ENCODE measurements at places on chromosomes 6 and 20. TPM values are rescaled to one million over a fixed set of nuclear protein-coding genes. Genes with fewer than 3 reads are reported as not detected.

- no peak for DNase-seq
Observed at GRCh38 chr6:66553441-66553840, 846.4 kb upstream of the EYS start.

DNA sequence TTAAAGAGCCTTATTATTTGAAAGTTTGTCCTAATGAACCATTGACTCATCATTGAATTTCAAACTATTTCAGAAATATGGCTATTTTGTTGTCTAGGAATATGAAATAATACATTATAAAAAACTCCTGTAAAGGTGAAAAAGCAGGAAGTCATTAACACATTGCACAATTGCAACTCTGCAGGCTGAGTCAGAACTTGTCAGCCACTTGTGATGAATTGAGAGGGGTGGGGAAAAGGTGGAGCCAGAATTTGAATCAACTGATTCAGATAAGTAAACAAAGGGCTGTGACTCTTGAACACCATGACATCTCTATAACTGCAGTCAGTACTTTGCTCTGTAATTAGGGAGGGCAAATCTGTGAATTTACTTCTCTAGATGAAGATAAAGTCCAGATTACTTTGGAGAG is 6.0 kb downstream of the C6orf141 start:
- peak; percentile 83 for DNase-seq

- no peak for DNase-seq
Observed at GRCh38 chr20:63082939-63083735, 76.4 kb upstream of the BHLHE23 start.

DNA sequence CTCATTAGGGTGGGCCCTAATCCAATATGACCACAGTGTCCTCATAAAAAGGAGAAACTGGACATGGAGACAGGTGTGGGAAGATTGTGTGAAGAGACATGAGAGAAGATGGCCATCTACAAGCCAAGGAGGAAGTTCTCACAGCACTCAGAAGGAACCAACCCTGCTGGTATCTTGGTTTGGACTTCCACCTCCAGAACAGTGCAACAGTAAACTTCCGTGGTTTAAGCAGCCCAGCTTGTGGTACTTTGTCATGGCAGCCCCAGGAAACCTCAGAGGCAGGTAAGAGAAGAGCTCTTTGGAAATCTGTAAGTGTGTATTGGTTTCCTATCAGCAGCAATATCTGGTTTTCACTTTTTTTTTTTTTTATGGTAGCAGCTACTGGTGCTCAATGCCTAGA is 16.5 kb upstream of the CNKSR3 start:
- DNase-seq = no peak

DNA sequence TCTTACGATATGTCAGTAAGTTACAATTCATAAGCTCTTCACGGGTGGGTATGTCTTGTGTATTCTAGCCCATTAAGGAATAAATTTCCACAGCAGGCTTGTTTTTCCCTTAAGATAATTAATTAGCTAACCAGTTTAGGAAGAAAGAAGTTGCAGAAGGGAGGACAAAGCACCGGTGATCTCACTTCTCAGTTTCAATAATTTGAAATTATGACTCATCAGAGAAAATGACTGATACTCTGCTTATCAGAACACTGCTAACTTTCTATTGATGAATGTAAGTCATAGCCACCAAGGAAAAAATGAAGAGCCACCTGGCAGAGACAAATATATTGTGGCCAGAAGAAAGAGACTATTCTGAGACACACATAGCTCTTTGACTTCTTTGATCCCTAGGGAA is 35.0 kb upstream of the ENTPD6 start:
- no peak for DNase-seq

GRCh38 chr6:43830775-43831174 is 60.8 kb downstream of the VEGFA start:
- DNase-seq = no peak

GRCh38 chr6:144170044-144170443 is 19.7 kb downstream of the STX11 start:
- DNase-seq = no peak

GRCh38 chr6:1424306-1424927 is 35.0 kb downstream of the FOXF2 start:
- DNase-seq = peak; percentile 48

DNA sequence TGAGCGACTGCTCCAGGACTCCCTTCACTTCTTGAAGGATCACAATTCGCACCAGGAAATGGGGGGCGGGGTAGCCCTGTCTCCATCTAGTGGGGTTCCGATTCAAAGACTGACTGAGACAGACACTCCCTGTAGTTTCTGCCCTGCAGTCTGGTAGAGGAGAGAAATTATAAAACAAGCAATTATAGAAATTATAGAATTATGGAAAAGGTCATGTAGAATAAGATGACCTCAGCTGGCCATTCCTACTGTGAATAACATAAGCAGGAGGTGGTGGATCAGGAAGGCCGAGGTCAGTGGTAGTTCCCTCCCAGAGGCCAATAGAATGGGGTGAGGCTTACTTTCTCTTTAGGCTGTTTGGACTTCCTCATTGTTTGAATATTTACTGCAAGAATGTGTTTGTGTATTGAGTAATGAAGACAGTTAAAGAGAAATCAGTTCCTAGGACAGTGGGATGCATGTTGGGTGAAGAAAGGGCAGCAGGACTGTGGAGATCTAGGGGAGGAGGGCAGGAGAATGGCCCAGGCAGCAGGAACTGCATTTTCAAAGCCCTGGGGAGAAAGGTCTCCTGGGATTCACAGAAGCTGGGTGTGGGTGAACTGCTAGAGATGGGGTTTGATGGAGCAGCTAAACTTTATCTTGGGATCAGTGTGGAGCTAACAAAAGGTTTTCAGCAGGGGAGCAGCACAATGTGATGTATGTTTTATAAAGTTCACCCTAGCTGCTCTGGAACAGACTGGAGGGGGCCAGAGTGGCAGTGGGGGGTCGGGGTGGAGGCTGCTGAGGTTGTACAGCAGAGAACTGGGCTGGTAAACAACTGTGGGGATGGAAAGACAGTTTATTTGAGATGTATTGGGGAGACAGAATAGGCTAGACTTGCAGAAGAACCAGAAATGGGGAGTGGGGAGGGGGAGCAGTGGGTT is 2.1 kb downstream of the ZNF341 start:
- peak; percentile 75 for DNase-seq

GRCh38 chr6:124872361-124873065 is 89.7 kb upstream of the RNF217 start:
- DNase-seq = no peak

GRCh38 chr6:11912420-11912819 is 99.7 kb upstream of the HIVEP1 start:
- no peak for DNase-seq

DNA sequence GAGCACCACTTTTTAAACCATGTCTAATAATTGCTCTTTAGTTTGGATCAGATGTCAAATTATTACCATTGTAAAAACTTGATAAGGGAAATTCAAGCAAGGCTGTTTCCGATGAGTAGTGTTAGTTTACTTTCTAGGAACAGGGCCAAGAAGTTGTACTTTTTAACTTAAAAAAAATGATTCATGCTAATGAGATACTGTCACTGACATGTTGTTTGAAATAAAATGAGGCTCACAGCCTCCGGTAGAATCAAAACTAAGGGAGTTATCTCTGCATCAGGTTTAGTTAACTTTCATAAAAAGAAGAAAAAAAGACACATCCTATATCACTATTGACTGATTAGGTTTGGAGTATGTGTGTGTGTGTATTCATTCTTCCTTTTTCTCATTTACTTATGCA is 55.2 kb upstream of the SUPT3H start:
- DNase-seq = no peak

DNA sequence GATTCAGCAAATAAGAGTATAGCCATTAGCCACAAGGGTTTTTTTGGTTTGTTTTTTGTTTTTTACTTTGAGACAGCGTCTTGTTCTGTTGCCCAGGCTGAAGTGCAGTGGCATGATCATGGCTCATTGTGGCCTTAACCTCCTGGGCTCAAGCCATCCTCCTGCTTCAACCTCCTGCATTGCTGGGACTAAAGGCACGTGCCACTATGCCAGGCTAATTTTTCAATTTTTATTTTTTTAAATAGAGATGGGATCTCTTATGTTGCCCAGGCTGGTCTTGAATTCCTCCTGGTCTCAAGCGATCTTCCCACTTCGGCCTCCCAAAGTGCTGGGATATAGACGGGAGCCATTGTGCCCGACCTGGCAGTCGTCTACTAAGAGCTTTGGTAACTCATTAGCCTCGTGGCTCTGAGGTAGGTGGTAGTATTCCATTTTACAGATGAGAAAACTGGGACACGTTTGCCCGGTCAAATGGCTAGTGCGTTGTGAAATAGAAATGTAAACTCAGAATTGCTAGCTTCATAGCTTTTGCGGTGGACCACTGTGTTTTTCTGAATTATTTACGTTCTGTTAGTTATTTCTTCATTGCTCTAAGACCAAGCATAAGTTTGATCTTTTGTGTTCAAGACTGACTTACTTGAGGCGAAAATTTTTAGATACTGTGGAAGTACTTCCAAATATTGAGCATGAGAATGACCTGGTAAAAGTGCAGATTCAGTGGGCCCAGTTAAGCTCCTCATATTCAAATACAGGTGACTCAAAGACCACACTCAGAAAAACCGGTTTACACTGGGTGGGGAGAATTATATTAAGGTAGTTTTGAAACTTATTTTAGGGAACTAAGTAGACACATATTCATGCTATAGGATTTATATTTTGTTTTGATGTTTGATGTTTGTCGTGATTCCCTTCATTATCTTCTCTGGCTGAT is 2.1 kb downstream of the PANK2 start:
- no peak for DNase-seq

GRCh38 chr6:21791056-21791455 is 197.5 kb downstream of the SOX4 start:
- DNase-seq = no peak

DNA sequence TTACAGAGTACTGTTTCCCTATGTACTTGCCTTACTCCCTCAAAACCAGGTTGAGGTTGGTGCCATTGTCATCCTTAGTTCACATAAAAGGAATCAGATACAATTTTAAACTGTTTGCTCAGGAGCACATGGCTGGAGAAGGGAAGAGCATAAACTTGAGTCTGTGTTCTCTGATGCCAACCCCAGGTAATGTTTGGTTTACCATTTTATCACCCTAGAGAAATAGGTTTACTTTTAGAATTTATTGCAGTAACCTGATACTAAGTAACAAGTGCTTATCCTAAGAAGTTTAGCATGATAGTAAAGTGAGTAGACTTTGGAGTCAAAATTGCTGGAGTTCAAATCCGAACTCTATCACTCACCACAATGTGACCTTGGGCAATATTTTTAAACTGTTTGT is 86.3 kb downstream of the RFPL4B start:
- no peak for DNase-seq

DNA sequence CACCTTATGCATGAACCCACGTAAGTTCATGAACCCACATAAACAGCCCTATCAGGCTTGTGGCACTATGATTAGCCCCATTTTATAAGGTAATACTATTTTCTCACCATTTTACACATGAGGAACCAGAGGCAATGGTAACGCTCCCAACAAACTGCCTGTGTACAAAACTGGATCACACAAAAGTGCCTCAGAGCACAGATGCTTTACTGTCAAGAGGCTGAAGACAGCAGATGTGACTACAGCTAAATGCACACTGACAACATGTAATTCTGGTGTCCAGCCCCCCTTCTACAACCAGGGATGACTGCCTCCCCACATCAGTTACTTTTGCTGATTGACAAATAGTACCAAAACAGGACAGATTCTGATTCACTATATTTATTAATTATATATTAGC is 69.6 kb downstream of the GMDS start:
- no peak for DNase-seq

DNA sequence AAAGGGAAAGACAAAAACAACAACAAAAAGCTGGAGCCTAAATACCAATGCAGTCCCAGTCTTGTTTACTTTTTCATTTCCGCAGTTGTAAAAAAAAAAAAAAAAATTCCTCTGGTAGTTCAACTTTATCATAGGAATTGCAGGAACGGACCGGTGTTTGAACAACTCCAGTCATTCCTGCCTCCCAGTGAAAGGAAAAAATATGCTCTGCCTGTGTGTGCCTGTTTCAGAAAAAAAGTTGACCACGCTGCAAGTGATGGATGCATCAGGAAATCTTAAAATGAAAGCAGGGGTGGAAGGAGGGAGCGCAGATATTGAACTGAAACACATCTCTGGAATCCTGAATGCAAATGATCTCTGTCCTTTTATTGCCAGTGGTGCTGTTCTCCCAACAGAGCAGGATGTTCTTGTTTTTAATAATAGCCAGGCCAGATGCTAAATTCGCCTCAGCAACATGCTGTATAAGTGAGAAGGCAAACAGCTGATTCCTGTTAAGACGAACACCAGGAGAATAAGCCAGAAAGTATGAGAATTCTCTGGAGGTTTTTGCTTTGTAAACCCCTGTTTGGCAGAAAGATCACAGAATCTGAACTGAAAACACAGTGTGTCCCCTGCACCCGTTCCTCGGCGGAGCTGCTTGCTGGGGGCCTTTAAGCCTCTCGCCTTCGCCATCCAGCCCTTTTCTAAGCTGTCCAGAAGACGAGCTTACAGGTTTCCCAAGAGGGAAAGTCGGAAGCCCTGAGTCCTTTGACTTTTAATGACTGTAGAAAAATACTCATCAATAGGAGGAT is 178.4 kb upstream of the SUPT3H start:
- no peak for DNase-seq

GRCh38 chr20:50338479-50339391 is 148.1 kb downstream of the CEBPB start:
- no peak for DNase-seq

- DNase-seq = peak; percentile 50
Observed at GRCh38 chr20:32357375-32357868, 709 bp upstream of the ASXL1 start.

Gene PLAGL1
- total RNA-seq = 49.5 TPM

Gene CDH26
- total RNA-seq = 2.2 TPM

Gene FAM83B
- total RNA-seq = 39.5 TPM

Gene LRRN4
- not detected for total RNA-seq

Gene ZNF311
- 2.9 TPM for total RNA-seq
